Uterus (tissue), 4 donors: ENCODE measurements at places on chromosomes 5 and 9.
A peak's percentile ranks its signal among the peaks of the same experiment; 100 is the strongest.

GRCh38 chr5:173396311-173396993 is 68.2 kb upstream of the STC2 start:
- DNase-seq = no peak

DNA sequence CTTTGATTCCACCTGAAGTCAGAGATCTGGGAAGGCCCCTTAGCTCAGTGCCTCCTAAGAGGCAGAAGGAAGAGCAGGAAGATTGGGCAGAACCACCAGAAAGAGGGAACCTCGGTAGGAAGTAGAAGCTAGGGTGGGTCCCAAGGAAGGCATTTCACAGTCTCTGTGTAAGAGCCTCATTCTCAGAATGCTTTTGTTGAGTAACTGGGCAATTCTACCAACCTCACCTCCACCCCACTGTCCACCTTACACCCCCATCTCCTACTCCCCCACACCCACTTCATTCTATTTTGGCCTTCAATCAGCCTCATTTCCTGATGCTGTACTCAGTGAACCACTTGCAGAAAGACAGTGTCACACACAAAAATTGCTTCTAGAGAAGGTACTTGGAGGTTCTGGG is 3.5 kb downstream of the HBEGF start:
- no peak for DNase-seq

DNA sequence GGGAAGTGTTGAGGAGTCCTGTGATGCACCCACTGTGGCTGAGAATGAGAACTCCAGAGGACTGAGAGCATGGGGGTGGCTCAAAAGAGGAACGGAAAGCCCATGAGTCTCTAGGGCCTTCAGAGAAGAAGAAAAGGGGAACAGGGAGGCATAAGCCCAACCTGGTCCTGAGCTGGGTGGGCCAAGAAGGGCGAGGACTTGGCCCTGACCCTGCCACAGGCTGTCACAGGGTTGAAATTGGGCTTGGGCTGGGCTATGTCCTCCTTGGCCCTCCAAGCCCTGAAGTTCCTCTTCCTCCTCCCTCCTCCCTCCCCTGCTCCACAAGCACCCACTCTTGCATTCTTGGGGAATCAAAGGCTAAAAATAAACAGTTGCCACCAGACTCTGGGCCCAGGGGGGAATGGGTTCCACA is 49.3 kb upstream of the PPARGC1B start:
- DNase-seq = no peak

GRCh38 chr9:126515001-126515872 is 98.5 kb upstream of the LMX1B start:
- no peak for DNase-seq

GRCh38 chr9:96089452-96090085 is 212.4 kb downstream of the HSD17B3 start:
- DNase-seq = no peak

GRCh38 chr5:59356813-59357380 is 536.6 kb downstream of the PDE4D start:
- no peak for DNase-seq

DNA sequence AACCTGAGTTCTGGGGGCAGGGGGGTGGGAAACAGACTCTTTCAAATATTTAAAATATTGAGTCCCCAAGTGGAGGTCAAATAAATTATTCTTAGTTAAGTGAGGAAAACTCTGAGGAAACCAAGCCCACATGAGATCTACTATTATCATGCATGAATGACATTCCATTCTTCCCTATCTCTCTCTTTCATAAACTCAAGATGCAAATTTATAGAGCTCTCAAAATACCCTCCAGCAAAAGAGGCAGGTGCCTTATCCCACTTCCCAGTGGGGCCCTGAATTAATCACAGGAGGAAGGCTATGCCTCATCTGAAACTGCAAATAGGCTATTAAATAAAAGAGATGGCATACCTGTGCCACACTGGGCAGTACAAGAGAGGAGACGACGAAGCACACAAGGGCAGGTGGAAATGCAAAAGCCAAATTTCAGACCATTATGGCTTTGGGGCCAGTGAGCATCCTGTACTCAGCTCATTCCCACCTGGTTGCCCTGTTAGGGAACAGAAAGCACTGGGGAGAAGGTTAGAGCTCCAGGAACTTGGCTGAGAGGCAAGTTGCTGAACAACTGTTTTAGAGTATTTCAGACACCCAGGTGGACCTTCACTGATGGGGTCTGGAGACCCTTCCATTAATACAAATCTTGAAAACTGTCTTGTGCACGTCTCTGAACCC is 102.2 kb upstream of the EQTN start:
- DNase-seq = no peak

GRCh38 chr5:174047472-174048099 is 2.1 kb downstream of the NSG2 start:
- no peak for DNase-seq

- DNase-seq = no peak
Observed at GRCh38 chr9:7592321-7593316, 207.0 kb downstream of the DMAC1 start.

DNA sequence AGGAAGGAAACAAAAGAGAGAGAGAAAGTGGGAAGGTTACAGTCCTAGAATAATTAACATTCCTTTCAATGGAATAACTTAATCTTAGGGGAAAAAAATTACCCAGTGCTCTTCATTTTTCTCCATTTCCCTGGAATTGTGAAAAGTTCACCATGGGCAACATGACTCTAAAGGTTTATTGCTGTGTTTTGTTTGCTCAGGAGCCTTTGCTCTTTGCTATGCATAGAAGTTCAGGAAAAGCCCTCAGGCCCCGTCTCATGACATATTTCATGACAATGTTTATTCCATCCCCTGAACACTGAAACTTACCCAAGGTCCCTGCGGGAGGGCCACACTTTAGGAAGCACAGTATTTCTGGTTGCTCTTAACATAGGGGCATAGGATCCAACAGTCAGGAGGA is 9.8 kb upstream of the CTSL start:
- no peak for DNase-seq

- no peak for DNase-seq
Observed at GRCh38 chr9:123893831-123894460, 36.0 kb downstream of the DENND1A start.

GRCh38 chr5:31941151-31941755 is 232.9 kb downstream of the GOLPH3 start:
- no peak for DNase-seq

GRCh38 chr9:16426716-16427115 is 443.8 kb downstream of the BNC2 start:
- DNase-seq = no peak

GRCh38 chr9:134909511-134910481 is 7.9 kb downstream of the FCN1 start:
- DNase-seq = no peak

- no peak for DNase-seq
Observed at GRCh38 chr5:79346420-79346824, 110.5 kb downstream of the JMY start.

GRCh38 chr5:88878976-88879375 is 4.0 kb downstream of the MEF2C start:
- DNase-seq = no peak

- DNase-seq = no peak
Observed at GRCh38 chr9:126985870-126986498, 71.4 kb downstream of the RALGPS1 start.

DNA sequence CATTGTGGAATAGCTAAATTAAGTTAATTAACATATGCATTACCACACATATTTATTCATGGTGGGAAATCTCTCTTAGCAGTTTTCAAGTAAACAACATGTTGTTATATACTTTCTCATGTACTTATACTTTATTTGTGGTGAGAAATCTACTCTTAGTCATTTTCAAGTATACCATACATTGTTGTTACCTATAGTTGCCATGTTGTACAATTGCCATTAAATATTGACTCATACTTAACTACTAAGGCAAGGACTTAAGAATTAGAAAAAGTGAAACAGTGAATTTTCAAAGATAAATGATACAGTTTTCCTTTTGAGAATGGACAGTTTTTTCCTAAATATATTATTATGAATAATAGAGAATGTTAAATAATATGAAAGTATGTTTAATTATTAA is 27.7 kb downstream of the UGCG start:
- no peak for DNase-seq

- peak; percentile 93 for DNase-seq
Observed at GRCh38 chr5:111550282-111551020, 38.1 kb upstream of the STARD4 start.

GRCh38 chr9:112115970-112116753 is 58.9 kb downstream of the SUSD1 start:
- DNase-seq = no peak

- DNase-seq = peak; percentile 64
Observed at GRCh38 chr9:125472926-125473701, 211.5 kb downstream of the GAPVD1 start.

GRCh38 chr9:134597041-134597913 is 44.3 kb upstream of the COL5A1 start:
- no peak for DNase-seq

- no peak for DNase-seq
Observed at GRCh38 chr5:108557686-108558085, 175.8 kb upstream of the FBXL17 start.

GRCh38 chr5:123365156-123365555 is 58.0 kb downstream of the CEP120 start:
- DNase-seq = no peak
